Activated B cell treated with CpG ODN at 0.5 μM for 24 hours (primary cell): ENCODE measurements at places on chromosomes 2 and 18. TPM values are rescaled to one million over a fixed set of nuclear protein-coding genes. Genes with fewer than 3 reads are reported as not detected.

The CDK5R2 gene
- 0.07 TPM in 1 of 2 replicates, not detected in the other for total RNA-seq

The DSG1 gene
- not detected in 2 replicates for total RNA-seq

The GTF2A1L gene
- not detected in 2 replicates for total RNA-seq

The ADD2 gene
- total RNA-seq, result 12.5 and 15.4 TPM in 2 replicates

The CTAGE1 gene
- not detected in 2 replicates for total RNA-seq

The CCDC93 gene
- 35.5 and 38.8 TPM in 2 replicates for total RNA-seq

The SIX3 gene
- not detected in 2 replicates for total RNA-seq

The SLC16A14 gene
- 2.9 and 3.7 TPM in 2 replicates for total RNA-seq

The RND3 gene
- total RNA-seq, result not detected in 2 replicates
